ENCODE measurements at places on chromosomes 11 and 22.
A peak's percentile ranks its signal among the peaks of the same experiment; 100 is the strongest.

DNA sequence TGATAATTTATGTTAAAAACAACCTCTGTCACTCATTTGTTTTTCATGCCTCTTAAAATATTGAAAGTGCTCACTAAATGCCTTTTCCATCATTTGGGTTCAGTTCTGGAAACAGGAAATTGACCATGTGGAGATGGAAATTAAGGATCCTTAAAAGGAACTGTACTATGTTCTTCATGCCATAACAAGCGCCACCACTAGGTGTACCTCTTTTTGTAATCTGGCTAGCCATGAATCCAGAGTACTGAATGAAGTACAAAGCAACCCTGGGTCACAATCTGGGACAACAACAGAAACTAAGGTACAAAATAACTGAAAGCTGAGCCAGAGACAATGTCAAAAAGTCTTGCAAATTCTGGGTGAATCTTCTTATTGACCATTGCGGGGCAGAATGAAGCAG, 559.1 kb downstream of the FAM181B start:
- no peak for DNase-seq
- H3K27ac ChIP-seq: no peak overlapping the region
- H3K27me3 ChIP-seq: no peaks in the 10 kb centered on the region
- no peaks in the 10 kb centered on the region for H3K4me1 ChIP-seq

DNA sequence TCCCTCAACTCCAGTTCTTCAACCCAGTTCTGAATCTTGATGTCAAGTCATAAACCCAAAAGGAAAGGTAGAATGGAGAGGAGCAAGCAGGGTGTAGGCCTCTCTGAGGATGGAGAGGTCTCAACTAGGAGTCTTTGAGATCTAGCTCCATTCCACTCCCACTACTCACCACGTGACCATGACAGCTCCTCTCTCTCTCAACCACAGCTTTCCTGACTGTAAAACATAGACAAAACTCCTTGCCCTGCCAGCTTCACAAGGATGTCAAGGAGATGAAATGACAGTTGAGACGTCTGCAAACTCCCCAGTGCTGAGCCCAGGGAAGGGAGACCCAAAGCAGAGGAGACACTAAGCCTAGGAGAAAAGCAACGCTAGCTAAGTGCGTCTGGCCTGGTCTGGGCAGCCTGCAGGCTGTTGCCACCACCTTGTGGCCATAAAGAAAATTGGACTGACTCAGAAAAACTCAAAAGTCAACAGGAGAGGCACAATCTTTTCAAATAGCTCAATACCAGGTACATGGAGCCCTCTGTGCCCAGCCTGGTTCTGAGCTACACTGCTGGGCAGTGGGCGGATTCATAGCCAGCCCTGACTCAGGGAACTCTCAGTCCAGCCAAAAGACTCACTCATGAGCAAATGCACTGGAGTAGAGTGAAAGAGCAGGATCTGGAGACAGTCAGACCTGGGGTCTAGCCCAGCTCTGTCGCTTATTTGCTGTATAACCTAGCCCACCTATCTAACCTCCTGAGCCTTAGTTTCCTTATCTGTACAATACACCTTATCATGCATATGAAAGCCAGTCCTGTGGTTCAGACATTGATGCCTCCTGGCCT, 3.4 kb downstream of the CLPB start:
- no peak overlapping the region for H3K4me3 ChIP-seq
- no peaks in the 10 kb centered on the region for H3K27me3 ChIP-seq
- peaks cover 26% of the 10 kb centered on the region for H3K4me1 ChIP-seq
- no peak overlapping the region for H3K27ac ChIP-seq
- DNase-seq: no peak
- peaks cover 35% of the 10 kb centered on the region for H3K36me3 ChIP-seq

DNA sequence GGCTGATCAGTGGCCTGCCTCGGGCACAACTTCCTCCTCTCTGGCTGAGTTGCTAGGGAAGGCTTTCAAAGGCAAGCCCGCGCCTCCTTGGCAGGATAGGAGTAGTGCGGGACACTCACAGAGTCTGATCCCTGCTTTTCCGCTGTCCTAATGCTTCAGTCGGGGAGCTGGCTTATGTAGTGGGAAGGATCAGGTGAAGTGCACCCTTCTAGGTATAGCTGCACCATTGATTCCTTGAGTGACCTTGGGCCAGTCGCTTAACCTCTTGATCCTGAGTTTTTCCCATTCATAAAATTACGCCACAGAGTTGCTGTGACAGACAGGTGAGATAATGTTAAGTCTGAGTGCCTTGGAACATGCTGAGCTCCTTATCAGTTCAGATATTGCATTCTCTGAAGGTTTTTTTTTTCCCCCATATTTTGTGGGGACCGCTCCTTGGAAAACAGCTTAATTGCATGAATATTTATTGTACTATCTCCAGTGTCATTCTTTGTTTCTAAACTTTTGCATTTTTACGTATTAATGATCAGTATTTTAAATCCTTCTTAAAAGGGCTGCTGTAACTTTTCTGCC, 961 bp downstream of the IPO7 start:
- peak overlapping the region; percentile 78 for H3K4me3 ChIP-seq
- H3K27ac ChIP-seq: peak overlapping the region; percentile 96
- H3K27me3 ChIP-seq: no peaks in the 10 kb centered on the region
- DNase-seq: no peak

GRCh38 chr11:26620282-26621045, 48.4 kb upstream of the MUC15 start:
- no peak for DNase-seq
- H3K4me3 ChIP-seq: no peak overlapping the region
- peaks cover 8% of the 10 kb centered on the region for H3K4me1 ChIP-seq
- no peaks in the 10 kb centered on the region for H3K27me3 ChIP-seq

DNA sequence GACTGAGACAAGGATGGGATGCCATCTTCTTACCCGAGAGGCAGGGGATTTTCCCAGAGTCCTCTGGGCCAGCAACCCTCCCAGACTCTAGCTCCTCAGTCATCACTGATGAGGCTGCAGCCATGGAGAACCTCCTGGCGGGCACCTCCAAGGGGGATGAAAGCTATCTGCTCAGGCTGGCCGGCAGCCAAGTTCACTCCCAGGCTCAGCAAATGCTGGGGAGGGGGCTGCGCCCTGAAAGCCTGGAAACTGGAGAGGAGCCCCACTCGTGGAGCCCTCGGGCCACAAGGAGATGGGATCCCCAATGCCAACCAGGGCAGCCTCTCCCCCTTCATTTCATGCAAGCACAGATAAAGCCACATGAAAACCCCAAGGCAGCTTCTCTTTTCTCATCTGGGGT, 75.0 kb downstream of the CACNA1I start:
- no peak overlapping the region for H3K27ac ChIP-seq
- H3K27me3 ChIP-seq: peaks cover 37% of the 10 kb centered on the region
- H3K36me3 ChIP-seq: no peaks in the 10 kb centered on the region
- no peaks in the 10 kb centered on the region for H3K4me1 ChIP-seq

DNA sequence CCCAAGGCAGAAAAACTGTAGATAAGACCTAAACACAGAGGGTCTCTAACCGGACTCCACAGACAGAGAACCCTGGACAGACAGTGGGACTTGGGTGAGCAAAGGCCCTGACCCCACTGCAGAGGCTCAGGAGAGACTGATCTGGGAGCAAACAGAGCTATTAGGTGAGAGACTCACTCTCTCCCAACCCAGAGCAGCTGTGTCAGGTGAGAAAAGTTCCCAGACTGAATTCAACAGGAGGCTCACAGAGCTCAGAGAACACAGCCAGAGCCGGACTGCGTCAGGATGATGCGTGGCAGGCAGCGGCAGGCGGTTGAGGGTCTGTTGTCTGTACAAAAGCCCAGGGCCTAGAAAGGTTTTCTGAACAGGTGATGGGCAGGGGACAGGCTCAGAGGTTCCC, 5.5 kb downstream of the RFPL2 start:
- H3K36me3 ChIP-seq: no peaks in the 10 kb centered on the region
- H3K27ac ChIP-seq: no peak overlapping the region
- no peak overlapping the region for H3K4me3 ChIP-seq
- peaks cover 19% of the 10 kb centered on the region for H3K4me1 ChIP-seq
- DNase-seq: no peak

DNA sequence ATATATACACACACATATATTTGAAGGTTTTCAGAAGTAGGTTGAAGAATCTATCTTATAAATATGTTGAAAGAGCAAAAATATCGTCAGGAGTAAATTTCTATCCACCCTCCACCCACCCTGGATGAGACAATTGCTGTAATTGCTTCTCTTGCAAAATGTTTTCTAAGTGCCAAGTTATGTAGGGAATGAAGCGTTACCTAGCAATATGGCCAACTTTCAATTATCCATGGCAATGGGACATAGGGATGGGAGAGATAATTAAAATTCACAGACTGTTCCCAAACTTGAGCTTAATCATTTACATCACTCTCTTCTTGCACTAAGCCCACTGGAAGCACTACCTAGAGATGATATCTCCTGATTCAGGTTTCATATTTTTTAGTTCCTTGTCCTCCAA, 806.2 kb upstream of the RAG2 start:
- H3K4me3 ChIP-seq: no peak overlapping the region
- no peak for DNase-seq
- H3K27ac ChIP-seq: no peak overlapping the region
- H3K27me3 ChIP-seq: no peaks in the 10 kb centered on the region
- H3K36me3 ChIP-seq: no peaks in the 10 kb centered on the region

- no peaks in the 10 kb centered on the region for H3K27me3 ChIP-seq
- peak overlapping the region; percentile 2 for H3K27ac ChIP-seq
- H3K4me1 ChIP-seq: peaks cover 77% of the 10 kb centered on the region
- no peaks in the 10 kb centered on the region for H3K36me3 ChIP-seq
These were observed 36.3 kb downstream of the BCR start for GRCh38 chr22:23216461-23217170.

- no peak for DNase-seq
- no peak overlapping the region for H3K4me3 ChIP-seq
- no peak overlapping the region for H3K27ac ChIP-seq
These were observed 21.6 kb upstream of the NNMT start for GRCh38 chr11:114274637-114275036.

DNA sequence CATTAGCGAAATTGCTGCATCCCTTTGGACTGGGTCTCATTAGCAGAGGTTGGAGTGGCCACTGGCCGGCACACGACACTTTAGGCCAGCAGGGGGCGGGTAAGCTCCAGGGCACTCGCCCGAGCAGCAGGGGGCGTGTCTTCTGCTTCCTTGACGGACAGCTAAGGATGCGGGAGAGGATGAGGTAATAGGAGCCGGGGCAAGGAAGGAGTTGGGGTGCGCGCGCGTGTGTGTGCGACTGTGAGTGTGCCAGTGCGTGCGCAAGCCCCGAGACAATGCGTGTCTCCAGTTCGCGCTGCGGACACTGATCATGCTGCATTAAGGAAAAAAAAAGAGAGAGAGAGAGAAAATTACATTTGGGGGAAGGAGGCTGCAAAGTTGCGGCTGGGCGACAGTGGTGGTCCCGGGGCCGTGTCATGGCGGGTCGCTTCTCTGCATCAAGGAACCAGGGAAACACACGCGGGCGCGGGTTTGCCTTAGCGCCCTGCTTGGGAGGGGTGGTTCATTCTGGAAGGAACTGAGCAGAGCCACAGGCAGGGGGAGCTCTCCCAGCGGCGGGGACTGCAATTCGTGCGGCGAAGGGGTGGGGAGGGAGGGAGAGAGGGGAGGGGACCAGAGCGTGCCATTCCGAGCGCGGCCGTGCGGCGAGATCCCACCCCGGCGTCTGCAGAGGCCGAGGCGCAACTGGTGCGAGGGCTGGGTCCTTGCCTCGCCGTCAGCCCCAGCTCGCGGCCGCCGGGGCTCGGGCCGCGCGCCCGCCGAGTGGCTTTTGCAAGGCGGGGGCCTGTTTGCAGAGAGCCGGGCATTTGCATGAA, at the start of gene DTX4:
Gene DTX4 (plus strand): TSS at position 625 of the 815 bp plus-strand sequence. CDS start 464 bp downstream, outside the sequence.
- no peaks in the 10 kb centered on the region for H3K27me3 ChIP-seq
- H3K36me3 ChIP-seq: no peaks in the 10 kb centered on the region
- peak within 1 kb of the TSS; percentile 53 for H3K27ac ChIP-seq
- H3K4me3 ChIP-seq: peak within 1 kb of the TSS; percentile 70

- DNase-seq: peak; percentile 92
- H3K36me3 ChIP-seq: no peaks in the 10 kb centered on the region
- H3K27ac ChIP-seq: peak overlapping the region; percentile 70
- peak overlapping the region; percentile 45 for H3K4me3 ChIP-seq
These were observed 902 bp downstream of the RASGRP2 start for GRCh38 chr11:64742889-64743590.

- no peaks in the 10 kb centered on the region for H3K27me3 ChIP-seq
- no peak for DNase-seq
- no peaks in the 10 kb centered on the region for H3K4me1 ChIP-seq
- no peak overlapping the region for H3K4me3 ChIP-seq
These were observed 44.0 kb upstream of the C11orf87 start for GRCh38 chr11:109378034-109378433.

DNA sequence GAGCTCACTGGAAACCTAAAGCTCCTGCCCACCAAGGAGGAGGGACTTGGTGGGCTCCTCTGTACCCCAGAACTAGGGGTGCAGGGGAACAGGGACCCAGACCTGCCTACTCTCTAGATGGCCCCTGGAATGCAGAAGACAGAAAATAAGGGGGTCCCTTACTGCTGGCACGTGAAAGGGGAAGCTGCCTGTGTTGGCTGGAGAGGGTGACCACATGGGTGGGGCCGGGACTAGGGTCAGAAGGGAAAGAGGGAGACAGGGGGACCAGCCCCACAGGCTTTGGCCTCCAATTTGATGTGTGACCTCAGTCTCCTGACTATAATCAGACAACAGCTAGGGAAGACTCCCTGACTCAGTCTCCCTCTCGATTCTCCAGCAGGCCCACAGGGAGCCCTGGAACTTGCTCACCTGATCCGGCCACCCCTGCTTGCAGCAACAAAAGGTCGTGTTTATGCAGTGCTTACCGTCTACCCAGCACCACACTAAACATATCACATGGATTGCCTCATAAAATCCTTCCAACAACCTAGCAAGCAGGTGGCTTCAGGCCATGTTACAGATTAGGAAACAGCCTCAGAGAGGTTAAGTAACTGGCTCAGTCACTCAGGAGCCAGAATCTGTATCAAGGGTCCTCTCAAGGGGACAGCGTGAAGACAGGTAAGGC, 10.2 kb downstream of the ARAP1 start:
- peaks cover 46% of the 10 kb centered on the region for H3K4me1 ChIP-seq
- no peak for DNase-seq
- no peak overlapping the region for H3K4me3 ChIP-seq
- no peaks in the 10 kb centered on the region for H3K36me3 ChIP-seq

- no peaks in the 10 kb centered on the region for H3K4me1 ChIP-seq
- peak; percentile 9 for DNase-seq
- no peak overlapping the region for H3K4me3 ChIP-seq
- H3K27me3 ChIP-seq: no peaks in the 10 kb centered on the region
- H3K27ac ChIP-seq: no peak overlapping the region
These were observed 1117.3 kb downstream of the BRD1 start for GRCh38 chr22:48710410-48710809.
